Left renal cortex interstitium (tissue), 4 donors: ENCODE measurements at places on chromosomes 7 and 10.

GRCh38 chr10:19184891-19185290 lies 136.3 kb downstream of the MALRD1 start:
- DNase-seq = no peak

DNA sequence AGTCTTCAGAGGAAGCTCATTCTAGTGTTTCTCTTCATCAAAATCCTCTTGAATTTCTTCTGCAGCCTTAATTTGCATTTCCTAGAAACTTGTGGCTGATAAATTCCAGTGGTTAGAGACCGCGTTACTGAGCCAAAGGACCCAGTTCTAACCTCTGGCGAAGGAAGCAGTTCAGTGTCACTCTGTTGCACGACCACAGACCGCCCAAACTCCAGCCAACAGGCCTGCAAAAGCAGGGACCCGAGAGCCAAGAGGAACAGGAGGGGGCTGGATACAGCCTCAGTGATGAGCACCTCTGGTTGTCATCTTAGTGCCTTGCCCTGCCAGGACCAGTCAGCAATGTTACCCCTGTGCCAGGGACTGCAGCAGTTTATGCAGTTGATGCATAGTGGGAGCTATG lies 70.0 kb downstream of the AFAP1L2 start:
- no peak for DNase-seq

DNA sequence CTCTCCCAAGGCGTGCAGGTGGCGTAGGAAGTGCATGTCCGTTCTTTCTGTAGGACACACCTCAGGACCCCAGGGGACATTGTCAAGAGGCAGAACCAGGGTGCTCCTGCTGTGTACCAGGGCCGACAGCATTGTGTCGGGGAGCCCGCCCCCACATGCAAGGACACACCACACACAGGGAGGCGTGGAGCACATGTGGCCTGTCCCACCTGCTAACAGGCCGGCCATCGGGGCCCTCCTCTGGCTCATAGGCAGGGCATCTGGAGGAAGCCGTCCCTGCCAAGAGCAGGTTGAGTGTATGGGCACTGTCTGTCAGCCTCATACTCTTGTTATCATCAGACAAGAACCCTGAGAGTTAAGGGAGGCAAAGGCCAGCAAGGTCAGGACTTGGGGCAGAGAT lies 12.7 kb downstream of the RET start:
- DNase-seq = no peak

DNA sequence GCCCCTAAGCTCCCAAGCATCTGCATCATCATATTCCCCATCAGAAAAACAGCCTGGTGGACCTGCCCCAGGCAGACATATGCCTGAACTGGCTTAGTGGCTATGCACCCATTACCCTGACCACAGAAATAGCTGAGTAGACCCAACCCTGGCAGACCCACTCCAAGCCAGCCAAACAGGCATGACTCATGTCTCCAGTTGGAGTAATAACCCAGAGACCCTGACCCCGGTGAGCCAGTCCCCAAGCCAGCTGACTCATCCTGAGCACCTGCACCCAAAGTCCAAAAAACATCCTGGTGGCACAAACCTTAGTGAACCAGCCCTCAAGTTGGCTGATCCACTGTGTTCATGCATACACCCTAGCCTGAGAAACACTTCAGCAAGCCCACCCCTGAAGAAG lies 555.9 kb downstream of the GRID1 start:
- no peak for DNase-seq

- DNase-seq = no peak
Observed at GRCh38 chr10:122658356-122659049, 41.1 kb downstream of the C10orf120 start.

GRCh38 chr7:157136372-157136771 lies 2.4 kb upstream of the UBE3C start:
- no peak for DNase-seq

DNA sequence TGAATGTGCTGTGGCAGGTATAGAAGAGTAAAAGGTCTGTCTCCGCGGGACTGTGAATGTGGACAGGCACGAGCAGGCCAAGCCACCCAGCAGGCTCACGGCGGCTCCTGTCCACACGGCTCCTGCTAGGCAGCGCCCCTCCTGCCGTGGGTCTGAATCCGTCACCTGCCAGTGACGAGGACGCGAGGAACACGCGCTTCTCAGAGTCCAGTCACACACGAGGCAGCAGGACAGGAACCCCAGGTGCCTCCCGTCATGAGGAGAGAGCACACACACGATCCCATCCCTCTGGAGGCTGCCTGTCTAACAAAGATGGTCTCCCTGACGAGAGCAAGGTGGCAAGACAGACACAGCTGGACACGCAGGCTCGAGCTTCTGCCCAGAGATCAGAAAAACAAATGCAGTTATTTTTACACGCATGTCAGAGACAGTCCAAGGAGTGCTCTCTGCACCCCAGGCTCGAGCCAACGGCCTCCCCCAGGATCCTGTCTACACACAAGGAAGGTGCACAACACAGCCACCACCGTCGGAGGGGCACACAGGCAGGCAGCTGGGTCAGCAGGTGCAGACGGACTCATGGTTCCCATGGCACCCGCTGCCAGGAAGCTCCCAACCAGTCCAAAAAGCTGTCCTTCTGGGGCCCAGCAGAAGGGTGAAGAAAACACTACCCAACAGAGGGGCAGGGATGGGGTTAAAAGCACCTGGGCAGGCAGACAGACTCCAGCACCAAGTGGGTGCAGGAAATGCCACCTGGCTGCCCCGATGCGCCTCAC lies 103.2 kb downstream of the MAD1L1 start:
- no peak for DNase-seq

GRCh38 chr7:46369933-46370654 lies 449.0 kb upstream of the IGFBP3 start:
- DNase-seq = no peak

- DNase-seq = no peak
Observed at GRCh38 chr7:102872460-102872859, 40.3 kb upstream of the LRRC17 start.

DNA sequence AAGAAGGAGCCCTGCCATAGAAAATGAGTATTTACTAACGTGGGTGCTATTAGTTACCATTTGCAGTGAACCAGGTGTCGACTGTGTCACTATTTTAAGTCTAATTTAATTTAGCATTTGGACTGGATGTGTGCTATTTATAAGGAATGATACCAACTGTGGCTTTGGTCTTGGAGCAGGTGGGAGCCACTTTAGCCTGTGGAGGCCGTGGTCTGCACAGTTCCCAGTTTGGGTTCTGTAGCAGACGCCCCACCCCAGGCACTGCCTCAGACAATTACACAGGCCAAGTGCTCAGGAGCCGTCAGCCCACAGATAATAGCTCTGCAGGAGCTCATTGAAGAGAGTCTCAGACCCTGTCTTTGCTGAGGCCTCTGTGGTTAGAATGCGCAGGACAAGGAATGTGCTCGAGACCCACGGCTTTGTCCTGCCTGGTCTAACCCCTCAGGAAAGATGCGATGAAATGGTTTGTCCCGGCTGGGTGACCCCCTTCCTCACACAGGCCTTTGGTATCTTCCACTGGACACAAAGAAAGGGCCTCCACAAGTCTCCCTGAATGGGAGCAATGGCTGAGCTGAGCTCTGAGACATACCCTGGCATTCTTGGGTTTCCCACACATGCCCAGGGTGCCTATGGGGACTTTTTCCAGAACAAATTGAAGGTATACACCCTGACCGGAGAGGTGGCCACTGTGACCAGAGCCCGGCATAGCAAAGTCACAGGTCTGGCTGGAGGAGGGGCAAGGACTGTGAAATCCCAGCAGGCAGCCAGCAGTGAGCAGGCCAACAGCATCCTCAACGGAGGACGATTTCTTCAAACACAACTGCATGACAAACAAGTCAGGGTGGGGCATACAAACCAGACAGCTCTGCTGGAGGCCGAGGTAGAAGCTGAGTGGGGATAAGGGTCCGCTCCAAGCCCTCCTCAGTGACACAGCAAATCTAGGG lies 251.2 kb downstream of the ARHGAP12 start:
- DNase-seq = no peak

GRCh38 chr10:49144058-49144720 lies 10.4 kb upstream of the FAM170B start:
- DNase-seq = no peak

DNA sequence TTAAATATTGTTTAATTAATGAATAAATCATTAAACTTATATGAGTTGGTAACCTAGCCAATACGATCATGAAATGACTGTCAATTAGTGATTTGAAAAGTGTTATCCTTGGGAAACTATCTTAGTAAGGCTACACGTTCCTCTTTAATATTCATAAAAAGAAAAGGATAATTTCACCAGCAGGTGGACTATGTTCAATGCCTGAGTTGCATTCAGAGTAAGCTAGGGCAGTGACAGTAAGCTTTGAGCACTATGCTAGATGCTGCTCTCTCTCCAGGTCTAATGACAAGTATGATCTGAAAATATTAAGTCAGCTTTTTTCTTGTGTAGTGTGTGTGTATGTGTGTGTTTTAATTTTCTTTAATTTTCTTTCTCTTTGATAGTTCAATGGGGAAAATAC lies 486.3 kb upstream of the PCDH15 start:
- DNase-seq = no peak

DNA sequence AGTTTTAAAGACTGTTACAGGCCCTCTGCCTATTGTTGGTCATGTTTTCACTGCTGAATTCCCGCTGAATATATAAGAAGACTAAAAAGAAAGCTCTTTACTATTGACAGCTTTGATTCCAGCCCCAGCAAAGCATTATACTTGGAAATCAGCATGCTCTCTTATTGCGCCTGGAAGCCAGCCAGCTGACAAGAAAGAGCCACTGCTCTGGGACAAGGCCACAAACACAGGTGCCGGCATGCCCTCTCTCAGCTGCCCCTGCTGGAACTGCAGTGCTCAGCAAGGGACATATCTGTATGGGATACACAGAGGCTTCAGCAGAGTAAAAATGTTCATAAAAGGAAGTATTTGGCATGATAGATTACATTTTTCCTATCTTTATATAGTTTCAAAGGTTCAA lies 523.9 kb downstream of the ADRA2A start:
- DNase-seq = no peak

DNA sequence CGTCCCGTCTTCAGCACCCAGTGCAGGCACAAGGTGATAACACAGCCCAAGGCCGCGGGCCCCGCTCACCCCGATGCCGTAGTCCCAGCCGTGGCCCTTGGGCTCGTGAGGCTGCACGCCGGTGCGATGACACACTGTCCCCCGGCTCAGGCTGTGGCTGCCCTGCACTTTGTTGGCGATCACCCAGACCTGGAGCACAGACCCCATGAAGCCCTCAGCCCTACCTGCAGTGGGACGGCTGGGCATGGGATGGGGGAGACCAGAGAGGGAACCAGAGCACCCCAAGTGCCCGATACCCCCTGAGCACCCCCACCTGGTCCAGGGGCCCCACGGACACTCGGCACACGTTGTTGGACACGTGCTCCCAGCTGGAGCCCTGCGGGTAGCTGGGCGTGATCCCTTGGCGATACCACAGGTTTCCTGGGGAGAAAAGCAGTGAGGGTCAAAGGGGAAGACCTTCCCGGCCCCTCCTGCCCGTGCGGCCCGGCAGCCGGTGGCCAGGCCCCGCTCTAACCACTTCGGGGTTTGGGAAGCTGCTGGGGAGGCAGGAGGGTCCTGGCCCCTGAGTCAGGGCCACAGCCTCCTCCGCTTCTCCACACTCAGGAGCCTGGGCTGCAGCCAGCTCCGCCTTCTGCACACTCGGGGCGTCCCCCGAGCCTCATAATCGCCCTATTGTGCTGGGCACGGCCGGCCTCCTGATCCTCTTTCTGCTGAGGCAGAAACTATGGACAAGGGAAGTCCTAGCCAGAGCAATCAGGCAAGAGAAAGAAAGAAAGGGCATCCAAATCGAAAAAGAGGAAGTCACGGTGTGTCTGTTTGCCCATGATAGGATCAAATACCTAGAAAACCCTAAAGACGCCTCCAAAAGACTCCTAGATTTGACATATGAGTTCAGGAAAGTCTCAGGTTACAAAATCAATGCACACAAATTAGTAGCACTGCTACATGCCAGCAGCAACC lies 6.7 kb downstream of the BHLHA15 start:
- DNase-seq = no peak

DNA sequence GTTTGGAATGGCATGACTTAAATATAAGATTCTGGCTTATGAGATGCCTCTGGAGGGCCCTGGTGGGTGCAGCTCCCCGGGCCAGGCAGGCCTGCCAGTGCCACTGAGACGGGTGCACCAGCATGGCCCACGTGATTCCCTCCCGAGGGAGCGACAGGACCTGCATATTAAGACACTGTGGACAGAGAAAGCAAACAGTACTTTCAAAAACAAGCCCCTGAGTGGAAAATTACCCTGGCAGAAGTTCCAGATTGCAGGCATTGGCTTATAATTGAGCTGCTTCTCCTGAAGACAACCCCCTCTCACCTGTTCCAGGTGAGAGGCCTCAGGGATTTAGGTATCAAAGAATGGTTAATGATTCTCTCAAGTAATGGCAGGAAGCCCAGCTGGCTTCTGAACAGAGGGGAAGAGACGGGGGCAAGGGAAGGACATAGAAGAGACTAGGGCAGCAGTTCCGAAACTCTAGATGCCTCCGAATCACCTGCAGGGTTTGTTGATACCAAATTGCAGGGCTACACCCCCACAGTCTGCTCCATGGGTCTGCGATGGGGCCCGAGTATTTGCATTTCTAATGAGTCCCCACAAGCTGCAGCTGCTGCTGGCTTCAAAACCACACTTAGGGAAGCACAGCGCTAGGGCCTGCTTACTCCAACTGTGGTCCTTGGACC lies 66.0 kb upstream of the DOCK1 start:
- peak; percentile 28 for DNase-seq

DNA sequence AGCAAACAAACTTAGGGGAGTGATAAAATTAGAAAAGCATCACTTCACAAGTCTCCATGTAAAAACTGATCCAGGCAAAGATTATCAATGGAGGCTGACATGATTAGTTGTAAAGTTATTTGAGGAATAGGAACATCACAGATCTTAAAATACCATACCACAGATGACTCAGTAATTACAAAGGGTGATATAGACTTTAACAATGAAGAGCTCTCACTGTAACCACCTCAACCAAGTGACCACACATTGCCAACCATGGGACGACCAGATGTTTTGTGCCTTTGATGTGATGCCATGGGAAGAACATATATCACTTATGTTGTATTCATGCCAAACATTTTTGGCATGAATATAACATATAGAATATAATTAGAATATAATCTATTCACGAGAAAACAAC lies 11.7 kb downstream of the AASS start:
- DNase-seq = no peak

DNA sequence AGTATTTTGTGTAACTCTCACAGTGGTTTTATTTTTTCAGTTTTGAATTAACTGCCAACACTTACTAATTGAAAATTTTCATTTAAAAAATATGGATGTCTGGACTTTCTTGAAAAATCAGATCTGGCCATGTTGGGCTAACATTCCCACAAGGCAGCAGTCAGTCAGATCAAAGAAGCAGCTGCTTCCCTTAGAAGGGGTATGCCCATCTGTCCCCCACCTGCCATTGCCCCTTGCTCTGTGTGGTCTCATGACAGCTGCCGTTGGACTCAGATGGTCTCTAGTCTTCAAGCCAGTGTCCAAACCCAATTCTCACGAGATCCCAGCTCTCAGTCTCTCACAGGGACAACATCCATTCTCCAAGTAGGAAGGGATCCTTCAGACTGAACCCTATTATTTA lies 212.1 kb upstream of the GHITM start:
- DNase-seq = no peak

GRCh38 chr7:132499487-132499886 lies 76.8 kb downstream of the PLXNA4 start:
- no peak for DNase-seq
